Fibroblast of the aortic adventitia (primary cell): ENCODE measurements at places on chromosomes 13 and 19. TPM values are rescaled to one million over a fixed set of nuclear protein-coding genes. Genes with fewer than 3 reads are reported as not detected.

- DNase-seq = peak; percentile 75
These were observed 24.3 kb downstream of the COLGALT1 start for GRCh38 chr19:17579661-17580244.

- DNase-seq = peak; percentile 35
These were observed 57.3 kb upstream of the LRCH1 start for GRCh38 chr13:46495651-46496050.

TGFBR3L gene
- total RNA-seq = 0.99 and 1.3 TPM in 2 replicates

DNA sequence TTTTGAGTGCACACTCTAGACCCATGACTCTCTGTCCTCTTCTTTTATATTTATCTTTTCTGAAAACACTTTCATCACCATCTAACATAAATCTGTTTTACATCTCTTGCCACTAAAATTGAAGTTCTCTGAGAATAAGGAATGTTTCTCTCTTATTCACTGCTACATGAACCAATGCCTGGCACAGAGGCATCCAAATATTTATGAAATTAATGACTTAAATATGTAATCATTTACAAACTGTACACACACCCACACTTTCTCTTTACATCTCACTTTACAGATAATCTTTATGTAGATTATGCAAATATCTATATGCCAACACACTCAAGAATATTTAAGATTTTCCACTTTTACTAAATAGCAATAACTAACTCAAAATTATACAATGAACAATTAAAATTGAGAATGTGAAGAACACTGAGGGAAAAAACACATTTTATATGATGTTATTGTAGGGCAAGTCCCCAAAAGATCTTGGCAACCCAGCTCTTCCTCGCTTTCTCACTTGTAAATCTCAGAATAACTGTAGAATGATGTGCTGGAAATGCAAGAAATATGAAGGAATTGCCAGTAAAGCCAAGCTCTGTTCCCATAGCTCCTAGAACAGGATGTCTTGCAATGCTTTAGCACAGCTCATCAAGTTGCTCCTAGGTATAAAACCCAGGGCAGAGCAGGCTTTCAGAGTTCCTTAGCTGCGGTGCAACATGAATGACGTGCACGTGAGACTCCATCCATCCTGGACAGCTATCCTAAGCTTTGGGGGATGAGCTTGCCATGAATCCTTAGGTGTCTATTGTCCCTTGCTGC, 50.7 kb downstream of the UGGT2 start:
- no peak for DNase-seq

- no peak for DNase-seq
These were observed 14.6 kb upstream of the URAD start for GRCh38 chr13:28002886-28003698.

- DNase-seq = no peak
These were observed 15.8 kb upstream of the SPRYD7 start for GRCh38 chr13:49951754-49952535.

DNA sequence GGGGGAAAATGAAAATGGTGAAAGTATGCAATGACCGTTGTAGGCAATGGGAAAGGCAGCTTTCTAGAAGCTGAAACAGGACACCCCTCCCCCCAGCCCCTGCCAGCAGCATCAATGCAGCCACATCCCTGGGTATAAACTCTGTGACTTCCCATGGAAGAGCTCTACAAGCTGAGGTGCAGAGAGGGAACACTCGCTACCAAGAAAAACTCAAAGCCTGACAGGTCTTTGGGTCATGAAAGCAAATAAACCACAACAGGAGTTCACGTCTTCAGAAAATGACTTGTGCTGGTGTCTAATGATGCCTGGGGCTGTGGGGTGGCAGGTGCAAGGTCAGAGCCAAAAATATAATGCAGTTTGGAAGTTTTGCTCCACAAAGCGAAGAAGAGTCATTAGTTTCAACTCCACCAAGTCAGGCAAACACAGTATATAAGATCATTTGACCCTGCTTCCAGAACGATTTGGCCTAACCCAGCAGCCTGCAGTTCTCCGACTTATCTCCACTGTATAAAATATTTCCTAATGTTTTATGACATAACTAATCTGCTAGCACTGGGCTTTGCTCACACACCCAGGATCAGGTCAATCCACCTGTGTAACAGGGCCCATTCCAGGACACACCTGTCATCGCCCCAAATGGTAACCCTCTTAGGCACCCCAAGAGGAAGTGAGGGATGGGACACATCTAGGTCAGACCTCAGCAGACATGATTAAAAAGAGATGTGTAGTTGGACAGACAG, 102.1 kb downstream of the IRS2 start:
- DNase-seq = no peak
